ENCODE measurements at places on chromosomes 12 and 14.

GRCh38 chr12:59041241-59042121, 121.2 kb upstream of the LRIG3 start:
- DNase-seq = no peak

- no peak for DNase-seq
These were observed 1301.2 kb upstream of the FLRT2 start for GRCh38 chr14:84228702-84229101.

GRCh38 chr12:18749386-18749957, 11.6 kb downstream of the CAPZA3 start:
- no peak for DNase-seq

DNA sequence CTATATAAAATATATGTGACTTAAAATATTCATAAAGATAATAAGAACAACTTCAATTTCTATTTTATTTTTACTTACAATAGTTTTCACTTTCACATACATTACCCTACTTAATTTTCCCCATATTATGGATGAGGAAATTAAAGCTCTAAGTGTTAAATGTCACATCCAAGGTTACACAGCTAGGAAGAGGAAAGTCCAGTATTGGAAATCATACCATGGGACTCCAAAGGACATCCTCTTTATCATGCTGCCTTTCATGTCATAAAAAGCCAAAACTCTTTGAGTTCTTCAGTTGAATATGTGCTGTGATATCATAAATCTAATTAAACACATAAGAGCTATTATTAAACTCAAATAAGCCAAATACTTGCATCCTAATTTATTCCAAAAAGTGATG, 172.4 kb upstream of the GARIN2 start:
- no peak for DNase-seq

- DNase-seq = no peak
These were observed 4.6 kb upstream of the LRRC23 start for GRCh38 chr12:6899837-6900519.

- peak; percentile 63 for DNase-seq
These were observed 173.9 kb downstream of the MYRFL start for GRCh38 chr12:69998922-69999321.

DNA sequence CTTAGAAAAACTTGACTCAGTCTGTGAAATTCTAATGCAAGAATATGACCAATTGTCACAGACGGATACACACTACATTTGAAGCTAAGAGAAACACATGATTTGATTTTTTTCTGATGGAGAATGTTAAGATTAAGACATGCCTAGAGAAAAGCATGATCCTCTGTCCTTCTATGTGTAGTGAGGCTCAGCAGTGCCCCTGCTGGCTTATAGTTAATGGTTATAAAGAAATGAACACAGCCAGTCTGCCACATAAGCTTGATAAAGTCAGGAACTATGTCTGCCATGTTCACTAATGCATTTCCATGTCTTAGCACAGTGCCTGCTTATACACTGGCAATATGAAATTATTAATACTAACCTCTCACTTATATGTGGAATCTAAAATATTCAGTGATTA, 168.1 kb upstream of the DAAM1 start:
- no peak for DNase-seq

- DNase-seq = no peak
These were observed 28.0 kb downstream of the CALM1 start for GRCh38 chr14:90424686-90425372.

- no peak for DNase-seq
These were observed 77.7 kb upstream of the GNPNAT1 start for GRCh38 chr14:52868911-52869618.

GRCh38 chr14:35121887-35122695, at the start of the genes PPP2R3C and PRORP:
Gene PPP2R3C, minus strand, starts transcription at chr14:35121990. Its CDS starts 31 bp downstream, at chr14:35121959.
Gene PRORP, plus strand, starts transcription at chr14:35122552. Its CDS starts 694 bp downstream, at chr14:35123246.
- peak; percentile 96 for DNase-seq

DNA sequence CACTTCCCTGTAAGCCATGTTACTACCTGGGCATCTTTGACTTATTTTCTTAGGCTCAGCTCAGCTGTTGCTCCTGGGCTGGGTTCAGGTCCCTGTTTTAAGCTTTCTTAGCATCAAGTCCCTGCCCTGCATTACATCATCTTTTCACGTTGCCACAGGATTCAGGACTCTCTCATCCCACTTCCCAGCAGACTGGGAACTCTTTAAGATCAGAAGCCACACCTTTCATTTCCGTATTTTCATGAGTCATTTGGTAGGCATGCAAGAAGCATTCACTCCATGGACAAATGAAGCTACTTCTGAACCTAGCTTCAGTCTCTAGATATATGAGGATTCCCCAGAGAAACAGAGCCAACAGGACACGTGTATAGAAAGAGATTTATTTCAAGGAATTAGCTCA, 726.8 kb downstream of the VRK1 start:
- DNase-seq = no peak

- DNase-seq = no peak
These were observed 22.3 kb downstream of the MNAT1 start for GRCh38 chr14:60756847-60757246.

DNA sequence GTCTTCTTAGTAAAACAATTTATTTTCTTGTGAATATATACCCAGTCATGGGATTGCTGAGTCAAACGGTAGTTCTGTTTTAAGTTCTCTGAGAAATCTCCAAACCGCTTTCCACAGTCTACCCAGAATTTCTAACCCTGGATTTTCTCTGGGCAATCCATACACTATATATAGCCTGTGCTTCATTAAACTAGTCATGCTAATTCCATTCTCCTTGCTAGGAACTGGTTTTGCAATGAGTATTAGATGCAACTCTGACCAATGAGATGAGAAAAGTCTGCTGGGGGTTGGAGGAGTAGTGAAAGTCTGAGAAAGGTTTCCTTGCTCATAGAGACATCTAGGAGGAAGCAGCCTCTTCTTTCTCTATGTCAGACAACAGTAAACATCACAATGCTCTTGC, 196.1 kb upstream of the CDKN3 start:
- no peak for DNase-seq

DNA sequence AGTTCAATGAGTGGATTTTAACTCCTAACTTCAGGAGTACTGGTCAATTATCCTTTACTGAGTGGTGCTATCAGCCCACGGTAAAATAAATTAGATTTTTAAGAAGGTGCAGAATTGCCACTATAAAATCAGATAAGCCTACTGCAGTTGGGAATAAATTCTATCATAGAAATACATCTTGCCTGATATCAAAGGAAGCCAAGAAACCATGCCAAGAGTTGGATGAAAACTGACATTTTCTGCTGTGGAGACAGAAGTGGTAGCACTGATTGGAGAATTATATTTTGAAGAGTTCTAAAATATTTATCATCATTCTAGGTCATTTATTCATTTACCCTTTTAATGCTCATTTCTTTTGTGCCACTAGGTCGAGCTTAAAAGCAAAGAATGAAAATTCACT, 465.1 kb downstream of the APAF1 start:
- DNase-seq = no peak

- DNase-seq = no peak
These were observed 106.9 kb downstream of the SCARB1 start for GRCh38 chr12:124756760-124757159.

DNA sequence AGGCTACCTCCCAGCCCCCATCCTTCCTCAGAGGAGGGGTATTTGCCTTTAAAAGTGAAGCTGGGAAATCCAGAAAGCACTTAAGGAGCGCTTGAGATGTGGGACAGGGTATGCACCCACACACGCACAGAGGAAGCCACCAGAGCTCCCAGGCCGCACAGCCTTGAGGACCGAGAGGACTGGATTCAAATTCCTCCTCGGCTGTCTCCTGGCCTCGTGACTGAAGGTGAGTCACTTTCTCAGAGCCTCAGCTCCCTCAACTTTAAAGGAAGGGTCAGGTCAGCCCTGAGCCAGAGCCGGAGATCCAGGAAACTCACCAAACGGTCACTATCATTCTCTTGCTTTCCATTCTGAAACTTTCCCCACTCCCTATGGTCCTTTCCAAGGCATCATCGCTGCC, 37.6 kb downstream of the BCL11B start:
- no peak for DNase-seq

GRCh38 chr14:95462491-95462890, 54.0 kb downstream of the SYNE3 start:
- no peak for DNase-seq

DNA sequence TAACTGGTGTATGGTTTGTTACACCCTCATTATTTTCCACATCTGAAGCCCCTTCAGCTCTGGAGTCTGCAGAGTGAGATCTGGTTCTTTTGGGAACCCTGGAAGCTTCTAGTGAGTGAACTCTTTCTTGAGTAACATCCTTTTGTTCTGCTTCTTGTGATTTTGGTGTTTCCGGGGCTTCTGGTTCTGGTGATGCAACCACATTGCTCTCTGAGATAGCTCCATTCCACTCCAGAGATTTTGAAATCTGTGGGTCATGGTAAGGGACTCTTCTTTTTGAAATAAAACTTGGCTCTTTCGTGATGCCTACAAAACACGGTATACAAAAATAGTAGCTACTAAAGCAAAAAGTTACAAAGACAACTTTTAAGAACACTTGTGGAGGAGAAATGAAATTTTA, 5.4 kb downstream of the MDM1 start:
- DNase-seq = no peak

DNA sequence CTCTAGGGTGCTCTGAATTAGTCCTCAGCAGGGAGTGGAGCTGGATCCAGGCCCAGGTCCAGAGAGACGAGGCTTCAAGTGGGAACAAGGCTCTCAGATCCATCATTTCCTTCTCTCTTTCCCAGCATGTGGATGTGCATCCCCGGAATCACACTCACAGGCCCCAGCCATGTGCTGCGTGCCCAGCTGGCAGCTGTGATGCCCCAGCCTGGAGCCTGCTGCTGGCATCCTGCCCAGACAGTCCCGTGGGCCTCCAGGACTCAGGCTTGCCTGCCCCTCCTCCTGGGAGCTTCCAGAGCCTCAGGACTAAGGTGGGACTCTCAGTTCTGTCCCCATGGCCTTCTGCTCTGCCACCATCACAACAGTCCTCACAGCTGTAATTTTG, 6.2 kb upstream of the KRT84 start:
- DNase-seq = peak; percentile 2

DNA sequence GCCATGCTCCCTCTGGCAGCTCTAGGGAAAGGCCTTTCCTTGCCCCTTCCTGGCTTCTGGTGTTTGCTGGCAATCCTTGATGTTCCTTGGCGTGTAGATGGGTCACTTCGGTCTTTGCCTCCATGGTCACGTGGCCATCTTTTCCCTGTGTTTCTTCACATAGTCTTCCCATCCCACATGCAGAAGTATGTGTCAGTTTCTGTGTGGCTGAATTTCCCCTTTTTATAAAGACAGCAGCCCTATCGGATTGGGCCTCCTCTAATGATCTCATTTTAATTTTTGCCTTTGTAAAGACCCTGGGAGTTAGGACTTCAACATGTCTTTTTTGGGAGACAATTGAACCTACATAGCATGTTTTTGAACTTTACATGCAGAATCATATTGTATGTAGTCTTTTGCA, 107.2 kb upstream of the FGD4 start:
- no peak for DNase-seq

DNA sequence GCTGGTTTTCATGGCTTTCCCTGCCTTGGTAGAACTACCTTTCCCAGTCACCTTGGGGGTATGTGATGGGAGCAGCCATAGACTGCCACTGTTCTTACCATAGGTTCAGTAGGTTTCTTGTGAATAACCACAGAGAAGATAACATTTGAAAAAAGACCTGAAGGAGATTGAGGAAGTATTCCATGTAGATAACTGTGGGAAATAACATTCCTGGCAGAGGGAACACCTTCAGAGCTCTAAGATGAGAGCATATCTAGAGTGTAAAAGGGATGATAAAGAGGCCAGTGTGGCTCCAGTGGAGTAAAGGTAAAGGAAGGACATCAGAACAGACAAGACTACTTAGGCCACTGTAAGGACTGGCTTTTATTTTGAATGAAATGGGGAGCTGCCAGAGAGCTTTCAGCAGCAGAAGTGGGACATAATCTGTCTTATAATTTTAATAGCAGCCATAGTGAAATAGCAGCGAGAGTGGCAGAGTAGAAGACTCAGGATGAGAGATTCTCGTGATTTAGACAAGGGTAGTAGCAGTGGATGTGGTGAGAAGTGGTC, 82.6 kb upstream of the KCNH3 start:
- DNase-seq = no peak

GRCh38 chr14:90388437-90388836, 8.4 kb upstream of the CALM1 start:
- no peak for DNase-seq

- no peak for DNase-seq
These were observed 168.0 kb downstream of the SLC16A7 start for GRCh38 chr12:59763835-59764234.

Measured in NCI-H2227 treated with DMSO at 0.1 percent for 48 hours (cell line).